ENCODE measurements at places on chromosomes 2 and 18. TPM values are rescaled to one million over a fixed set of nuclear protein-coding genes. Genes with fewer than 3 reads are reported as not detected.

The TTN gene
- total RNA-seq, result 4.7 TPM

DNA sequence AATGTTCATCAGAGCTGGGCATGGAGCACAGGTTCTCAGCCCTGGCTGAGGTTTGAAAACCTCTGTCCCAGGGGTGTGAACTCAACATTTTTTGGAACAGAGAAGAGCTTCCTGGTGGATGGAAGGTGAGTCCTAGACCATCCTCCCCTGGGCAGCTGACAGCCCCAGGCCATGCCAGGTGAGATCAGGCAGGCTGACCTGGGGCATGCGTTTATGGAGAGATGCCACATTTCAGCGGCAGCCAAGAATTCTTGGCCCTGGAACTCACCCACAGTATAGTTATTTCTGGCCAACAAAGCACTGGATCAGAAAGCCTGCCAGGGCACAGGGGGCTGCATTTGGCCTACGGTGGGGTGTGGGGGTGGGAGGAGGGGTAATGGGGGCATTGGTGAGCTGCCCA lies 83.8 kb downstream of the EDAR start:
- H3K4me3 ChIP-seq, result no peak overlapping the region
- H3K4me1 ChIP-seq, result no peaks in the 10 kb centered on the region
- H3K27me3 ChIP-seq, result no peaks in the 10 kb centered on the region
- no peak for DNase-seq
- no peak overlapping the region for H3K27ac ChIP-seq

The IL36A gene
- total RNA-seq, result not detected

- H3K4me1 ChIP-seq, result peaks cover 17% of the 10 kb centered on the region
- no peak overlapping the region for H3K4me3 ChIP-seq
- no peaks in the 10 kb centered on the region for H3K27me3 ChIP-seq
- no peak for DNase-seq
Measured at GRCh38 chr2:9830685-9831410, 12.4 kb upstream of the TAF1B start.

The HAAO gene
- 8.4 TPM for total RNA-seq

- H3K4me1 ChIP-seq, result peaks cover 23% of the 10 kb centered on the region
- H3K27ac ChIP-seq, result no peak overlapping the region
- no peaks in the 10 kb centered on the region for H3K36me3 ChIP-seq
- DNase-seq, result no peak
Measured at GRCh38 chr2:128545085-128545484, 226.4 kb upstream of the HS6ST1 start.

GRCh38 chr2:142858961-142859360 lies 18.5 kb upstream of the KYNU start:
- H3K27me3 ChIP-seq, result no peaks in the 10 kb centered on the region
- H3K4me1 ChIP-seq, result peaks cover 10% of the 10 kb centered on the region
- no peak overlapping the region for H3K4me3 ChIP-seq
- DNase-seq, result no peak
- H3K36me3 ChIP-seq, result no peaks in the 10 kb centered on the region

DNA sequence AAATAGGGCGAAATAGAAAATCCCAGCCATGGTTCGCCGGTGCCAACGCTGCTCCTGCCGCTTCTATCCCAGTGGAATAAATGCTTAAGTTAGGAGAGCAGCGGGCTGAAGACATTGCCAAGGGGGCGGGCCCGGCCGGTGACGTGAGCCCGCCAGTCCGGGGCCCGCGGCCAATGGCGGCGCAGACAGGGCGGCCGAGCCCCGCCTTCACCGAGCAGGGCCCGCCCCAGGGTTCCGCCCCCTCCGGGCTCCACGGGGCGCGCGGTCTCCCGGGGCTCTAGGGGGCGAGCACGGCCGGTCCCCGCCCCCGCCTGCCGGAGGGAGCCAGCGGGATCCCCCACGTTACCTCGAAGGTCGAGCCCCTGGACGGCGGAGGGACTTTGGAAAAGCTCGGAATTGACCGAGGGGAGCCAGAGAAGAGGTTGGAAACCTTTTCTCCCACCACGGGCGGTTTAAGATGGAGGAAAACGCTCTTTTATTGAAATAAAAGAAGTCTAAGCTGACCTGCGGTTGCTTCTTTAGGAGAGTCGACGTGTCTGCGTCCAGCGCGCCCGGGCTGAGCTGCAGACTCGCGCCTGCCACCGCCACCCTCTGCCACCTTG lies at the start of gene EPHA4:
Gene EPHA4, minus strand, starts transcription at position 86 of the 602 bp plus-strand sequence. Its CDS starts 56 bp downstream, at position 30.
- H3K27ac ChIP-seq, result peak within 1 kb of the TSS; percentile 71
- no peaks in the 10 kb centered on the region for H3K36me3 ChIP-seq
- DNase-seq, result peak; percentile 81
- peak within 1 kb of the TSS; percentile 96 for H3K4me3 ChIP-seq
- peaks cover 63% of the 10 kb centered on the region for H3K27me3 ChIP-seq

GRCh38 chr2:242085941-242086621 lies 216.6 kb downstream of the RTP5 start:
- H3K36me3 ChIP-seq, result no peaks in the 10 kb centered on the region
- no peak for DNase-seq
- peaks cover 32% of the 10 kb centered on the region for H3K27me3 ChIP-seq
- no peak overlapping the region for H3K4me3 ChIP-seq

The PLB1 gene
- 0.27 TPM for total RNA-seq

DNA sequence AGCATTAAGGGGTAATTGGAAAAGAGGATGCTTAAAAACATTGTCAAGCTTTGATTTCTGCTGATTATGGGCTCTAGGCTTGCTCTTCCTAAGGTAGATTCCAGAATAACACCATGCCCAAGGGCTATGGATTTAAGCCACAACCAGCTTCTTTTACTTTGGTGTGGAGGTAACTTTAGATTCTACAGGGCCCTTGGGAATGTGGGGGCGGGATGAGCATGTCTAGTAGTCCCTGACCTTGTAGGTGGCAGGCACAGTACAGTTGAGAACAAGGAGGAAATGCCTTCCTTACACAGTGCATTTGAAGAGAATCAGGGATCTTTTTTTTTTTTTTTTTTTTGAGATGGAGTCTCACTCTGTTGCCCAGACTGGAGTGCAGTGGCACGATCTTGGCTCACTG lies 364.2 kb downstream of the NYAP2 start:
- no peak overlapping the region for H3K27ac ChIP-seq
- H3K4me3 ChIP-seq, result no peak overlapping the region
- H3K4me1 ChIP-seq, result no peaks in the 10 kb centered on the region
- no peaks in the 10 kb centered on the region for H3K36me3 ChIP-seq
- DNase-seq, result no peak

DNA sequence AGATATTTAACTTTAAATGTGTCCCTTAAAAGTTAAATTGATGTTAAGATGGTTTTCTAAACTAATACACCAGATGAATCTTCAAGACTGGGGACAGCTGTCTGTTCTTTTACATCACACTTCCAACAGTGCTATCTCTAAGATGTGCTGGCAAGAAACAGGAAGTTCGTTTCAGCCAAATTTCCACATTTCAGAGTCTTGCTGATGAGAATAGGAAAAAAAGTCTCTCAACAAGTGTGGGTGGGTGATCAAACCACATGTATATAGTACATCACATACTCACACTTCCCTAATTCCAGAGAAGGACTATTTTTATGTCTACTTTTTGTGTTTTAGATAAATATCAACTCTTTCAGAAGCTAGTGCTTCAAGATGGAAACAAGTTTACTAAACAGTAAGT lies 1712.8 kb upstream of the TMEFF2 start:
- no peaks in the 10 kb centered on the region for H3K27me3 ChIP-seq
- no peak for DNase-seq
- H3K4me1 ChIP-seq, result peaks cover 12% of the 10 kb centered on the region
- no peak overlapping the region for H3K27ac ChIP-seq
- no peaks in the 10 kb centered on the region for H3K36me3 ChIP-seq

The MAL gene
- total RNA-seq, result 0.22 TPM

Measured in WTC11 (cell line).